ENCODE measurements at places on chromosomes 11 and 22.

- DNase-seq: no peak
Measured at GRCh38 chr11:69887841-69888427, 68.7 kb upstream of the FGF3 start.

GRCh38 chr22:27438271-27438980, 363.1 kb downstream of the MN1 start:
- no peak for DNase-seq

DNA sequence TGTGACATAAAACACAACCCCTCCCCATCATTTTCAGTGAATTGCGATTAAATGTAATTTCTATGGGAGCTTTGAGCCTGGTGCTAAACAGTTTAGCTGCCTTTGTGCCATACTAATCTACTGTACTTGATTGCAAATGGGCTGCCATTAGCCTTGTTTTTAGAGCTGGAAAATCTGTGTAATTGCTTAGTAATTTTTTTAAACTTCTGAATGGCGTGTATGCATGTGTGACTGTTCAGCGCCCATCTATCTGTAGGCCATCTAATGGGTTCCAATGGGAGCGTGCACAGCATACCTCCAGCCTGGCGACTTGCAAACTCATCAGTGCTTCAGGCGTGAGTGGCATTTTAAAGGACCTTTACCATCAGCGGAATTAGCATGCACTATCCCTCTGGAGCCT, 142.7 kb upstream of the KIRREL3 start:
- DNase-seq: no peak

- no peak for DNase-seq
Measured at GRCh38 chr11:117796456-117796871, 552 bp downstream of the DSCAML1 start.

GRCh38 chr11:76515494-76515893, 70.7 kb downstream of the EMSY start:
- no peak for DNase-seq

DNA sequence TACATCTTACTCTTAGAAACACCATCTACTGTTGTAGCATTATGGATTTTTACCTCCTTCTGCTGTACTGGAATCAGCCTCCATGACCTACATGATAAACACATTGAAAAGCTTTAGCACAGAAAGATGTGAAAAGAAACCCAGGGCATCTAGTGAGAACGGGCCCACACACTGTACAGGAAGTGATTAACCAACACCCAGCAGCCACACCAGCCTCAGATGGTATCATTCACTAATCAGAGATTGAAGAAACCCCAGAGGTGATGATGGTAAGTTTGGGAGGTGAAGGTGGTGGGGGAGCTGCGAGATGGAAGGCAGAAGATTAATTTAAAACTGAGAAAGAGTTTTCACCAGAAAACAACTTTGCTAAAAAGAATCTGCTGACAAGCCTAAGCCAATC, 46.1 kb downstream of the RASSF10 start:
- DNase-seq: no peak

DNA sequence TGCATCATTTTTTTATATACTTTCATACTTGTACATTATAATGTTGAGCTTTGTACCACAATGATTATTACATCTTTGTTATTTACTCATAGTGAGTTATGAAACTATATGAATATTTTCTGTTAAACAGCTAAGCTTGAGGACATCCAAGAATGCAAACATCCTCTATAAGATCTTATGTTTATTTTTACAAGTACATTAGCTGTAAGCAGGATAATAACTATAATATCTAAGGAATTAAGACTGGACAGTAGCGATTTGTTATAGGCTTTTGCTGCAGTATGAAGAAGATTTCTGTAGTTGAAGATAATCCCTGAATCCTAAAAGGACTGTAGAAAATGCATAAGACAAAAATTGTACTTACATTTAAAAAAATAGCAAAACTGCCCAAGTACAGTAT, 176.0 kb downstream of the METTL15 start:
- DNase-seq: no peak

DNA sequence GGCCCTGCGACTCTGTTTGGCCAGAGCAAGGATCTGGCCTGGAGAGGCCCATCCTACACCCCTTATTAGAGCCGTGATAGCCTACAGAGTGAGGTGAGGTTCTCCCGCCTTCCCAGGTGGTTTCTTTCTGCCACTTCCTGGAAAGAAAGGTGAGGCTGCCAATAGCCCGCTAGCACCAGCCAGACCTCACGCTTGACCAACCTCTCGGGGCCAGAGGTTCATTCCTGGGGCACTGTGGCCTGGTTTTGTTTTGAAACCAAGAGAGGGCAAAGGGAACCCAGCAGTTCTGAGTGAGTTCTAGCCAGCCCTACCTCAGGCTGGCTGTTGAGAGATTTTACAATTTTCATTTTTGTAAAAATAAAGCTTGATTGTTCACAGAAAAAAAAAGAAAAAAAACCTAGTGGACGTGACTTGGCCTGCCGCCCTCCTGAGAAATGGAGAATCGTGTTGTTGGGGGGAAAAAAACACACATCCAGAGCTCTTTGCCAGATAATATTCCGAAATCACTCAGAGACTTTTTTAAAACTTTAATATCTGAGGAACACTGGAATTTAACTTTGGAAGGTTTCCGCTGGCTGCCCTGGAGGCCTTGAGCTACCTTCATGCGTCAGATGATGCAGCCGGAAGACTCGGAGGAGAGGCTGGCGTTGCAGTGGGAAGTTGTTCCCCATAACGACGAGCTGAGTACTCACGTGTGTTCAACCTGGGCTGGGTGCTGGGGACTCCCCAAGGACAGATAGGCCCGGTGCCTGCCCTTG, 84.5 kb downstream of the BCR start:
- DNase-seq: no peak

DNA sequence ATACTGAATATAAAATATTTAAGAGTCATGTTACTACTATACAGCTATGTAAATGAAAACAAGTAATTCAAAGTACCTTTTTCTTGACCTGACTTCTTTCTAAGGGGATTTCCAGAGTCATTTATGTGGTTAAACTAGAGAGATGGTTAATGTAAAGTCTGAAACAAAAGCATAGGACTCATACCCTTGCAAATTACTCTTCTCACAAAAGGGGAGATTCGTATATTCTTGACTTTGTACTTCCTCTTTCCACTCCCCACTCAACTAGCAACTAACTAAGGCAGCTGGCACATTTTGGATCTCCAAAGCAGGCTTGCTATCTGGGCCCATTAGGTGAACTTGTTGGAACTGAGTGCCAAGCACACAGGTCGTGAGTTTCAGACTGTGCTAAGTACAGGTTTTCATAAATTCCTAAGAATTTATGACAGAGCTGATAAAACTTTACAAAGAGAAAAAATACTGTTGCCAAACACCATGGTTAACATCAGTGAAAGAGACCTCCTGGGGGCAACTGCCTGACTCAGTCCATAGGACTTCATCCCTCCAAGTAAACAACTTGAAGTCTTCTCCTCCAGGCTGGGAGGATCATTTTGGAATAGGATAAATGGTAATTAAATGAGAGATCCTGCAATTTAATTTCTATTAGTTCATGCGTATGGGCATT, 77.0 kb upstream of the DDI1 start:
- DNase-seq: no peak

GRCh38 chr22:40153192-40153591, 24.5 kb upstream of the TNRC6B start:
- DNase-seq: no peak

- no peak for DNase-seq
Measured at GRCh38 chr11:32472226-32472625, 36.9 kb upstream of the WT1 start.

- DNase-seq: no peak
Measured at GRCh38 chr11:134266841-134267251, 9.3 kb upstream of the GLB1L3 start.

GRCh38 chr11:100949443-100949842, 180.2 kb downstream of the PGR start:
- DNase-seq: peak; percentile 35

DNA sequence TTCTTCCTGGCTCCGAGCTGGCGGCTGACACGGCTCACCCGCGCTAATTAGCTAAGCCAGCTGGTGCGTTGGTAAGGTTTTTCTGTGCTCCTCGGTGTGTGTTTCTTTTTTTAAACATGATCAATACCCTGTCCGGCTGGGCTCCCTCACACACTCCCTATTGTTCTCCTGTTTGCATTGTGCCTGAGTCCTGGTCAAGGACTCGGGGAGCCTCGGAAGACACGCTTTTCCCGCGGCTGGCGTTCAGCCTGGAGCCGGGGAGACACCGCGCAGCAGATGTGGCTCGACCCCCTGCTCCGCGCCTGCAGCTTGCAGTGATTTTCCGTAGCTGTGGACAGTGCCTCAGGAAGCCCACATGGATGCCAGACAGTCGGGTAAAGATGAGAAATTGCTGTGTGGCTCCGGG, 454.9 kb upstream of the CADM1 start:
- no peak for DNase-seq

- no peak for DNase-seq
Measured at GRCh38 chr11:130408401-130408890, 20.0 kb downstream of the ADAMTS8 start.

DNA sequence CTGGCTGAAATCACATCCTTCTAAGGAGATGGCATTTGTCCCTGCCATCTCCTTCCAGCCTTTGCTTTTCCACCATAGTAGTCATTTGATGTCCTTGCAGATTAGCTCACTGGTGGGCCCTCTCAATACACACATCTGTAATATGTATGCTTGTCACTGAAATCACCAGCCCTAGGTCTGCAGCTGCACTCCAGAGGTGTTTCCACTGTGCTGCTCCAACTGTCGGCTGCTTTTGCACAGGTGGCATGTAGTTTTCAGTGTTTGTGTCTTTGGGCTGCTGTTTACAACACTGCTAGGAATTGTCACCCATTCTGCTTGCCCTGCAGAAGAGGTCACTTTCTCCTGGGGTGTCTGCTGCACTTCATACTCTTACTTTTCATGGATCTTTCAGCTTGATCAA, 69.0 kb upstream of the GRAMD1B start:
- no peak for DNase-seq

DNA sequence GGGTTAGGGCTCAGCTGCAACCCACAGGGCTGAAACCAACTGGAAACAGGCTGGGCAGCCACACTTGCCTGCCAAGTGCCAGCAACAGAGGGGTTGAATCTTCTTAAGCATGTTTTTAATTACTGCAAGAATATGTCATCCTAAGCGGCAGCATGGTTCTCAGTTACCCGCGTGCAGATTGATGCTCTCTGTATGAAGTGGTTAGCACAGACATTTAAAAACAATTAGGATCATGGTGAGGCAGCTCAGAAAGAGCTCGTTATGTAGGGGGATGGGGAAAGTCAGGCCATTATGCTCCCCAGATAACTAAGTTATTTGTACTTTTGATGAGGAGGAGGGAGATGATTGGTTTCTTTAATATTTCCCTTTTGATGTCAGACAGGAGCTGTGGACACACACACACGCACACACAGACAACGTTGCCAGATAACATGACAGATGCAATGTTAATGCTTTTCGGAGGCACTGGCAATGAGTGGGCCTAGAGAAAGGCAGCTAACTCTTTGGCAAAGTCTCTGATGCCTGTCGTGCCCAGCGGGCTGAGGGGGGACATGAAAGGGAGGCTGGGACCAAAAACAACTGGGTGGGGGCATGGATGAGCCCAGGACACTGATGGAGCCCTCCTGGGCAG, 389.7 kb downstream of the NXPE2 start:
- DNase-seq: no peak

GRCh38 chr11:134176284-134176683, 47.5 kb downstream of the NCAPD3 start:
- no peak for DNase-seq

DNA sequence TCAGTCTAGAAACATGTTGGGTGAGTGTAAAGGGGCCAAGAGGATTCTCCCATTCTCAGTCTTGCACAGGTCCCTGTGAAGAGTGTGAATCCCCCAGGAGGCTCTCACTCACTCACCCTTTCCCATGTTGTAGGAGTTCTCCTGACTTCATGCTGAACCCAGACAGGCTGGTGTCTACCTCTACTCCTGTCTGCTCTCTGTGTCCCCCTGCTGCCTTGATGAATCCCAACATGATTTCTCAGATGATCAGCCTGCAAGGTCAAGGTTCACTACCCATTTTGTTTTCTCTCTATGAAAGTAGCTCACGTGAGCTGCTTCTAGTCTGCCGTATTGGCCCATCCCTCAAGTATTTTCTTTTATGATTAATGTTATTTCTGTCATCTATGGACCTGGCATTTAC, 500.6 kb downstream of the ETS1 start:
- no peak for DNase-seq

GRCh38 chr11:130825983-130826382, 90.3 kb downstream of the SNX19 start:
- no peak for DNase-seq

- no peak for DNase-seq
Measured at GRCh38 chr11:126138636-126139035, 72.8 kb downstream of the RPUSD4 start.

- DNase-seq: no peak
Measured at GRCh38 chr11:84012171-84012826, 726.1 kb upstream of the CCDC90B start.

GRCh38 chr11:62962391-62962790, 22.4 kb downstream of the SLC22A6 start:
- DNase-seq: no peak

DNA sequence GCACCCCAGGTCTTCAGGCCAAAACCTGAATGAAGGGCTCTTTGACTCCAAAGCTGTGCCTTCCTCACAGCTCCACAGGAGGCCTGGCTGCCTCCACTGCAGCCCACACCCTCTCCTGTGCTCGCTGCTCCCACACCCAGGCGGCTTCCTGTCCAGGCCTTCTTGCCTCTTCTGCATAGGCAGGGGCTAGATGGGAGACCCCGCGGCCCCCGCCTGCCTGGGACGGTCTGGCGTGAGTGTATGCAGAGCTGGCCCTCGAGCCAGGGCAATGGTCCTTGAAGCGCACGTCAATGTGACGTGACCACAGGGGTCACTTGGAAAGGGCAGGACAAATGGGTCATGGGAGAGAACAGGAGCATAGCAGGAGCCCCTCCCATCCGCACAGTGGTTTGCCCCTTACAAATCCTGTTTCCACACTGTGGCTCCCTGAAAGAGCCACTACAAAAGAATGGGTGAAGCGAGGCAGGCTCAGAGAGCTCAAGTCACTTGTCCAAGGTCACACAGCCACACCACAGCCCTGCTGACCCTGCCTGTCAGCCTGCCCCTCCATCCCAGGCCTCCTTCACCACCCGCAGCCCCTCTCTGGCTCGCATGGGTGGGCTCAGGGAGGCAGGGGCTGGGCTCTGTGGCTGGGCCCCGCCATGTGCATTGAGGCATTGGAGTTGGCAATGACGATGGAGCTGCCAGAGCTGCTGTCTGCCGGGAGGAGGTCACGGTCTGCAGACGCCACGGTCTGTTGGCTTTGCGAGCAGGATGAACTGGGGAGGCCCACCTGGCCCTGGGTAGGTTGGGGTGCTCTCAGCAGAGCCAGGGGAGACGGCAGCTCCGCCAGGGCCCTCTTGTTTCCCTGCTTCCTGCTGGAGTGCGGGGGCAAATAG, 71.2 kb upstream of the WNT11 start:
- no peak for DNase-seq

DNA sequence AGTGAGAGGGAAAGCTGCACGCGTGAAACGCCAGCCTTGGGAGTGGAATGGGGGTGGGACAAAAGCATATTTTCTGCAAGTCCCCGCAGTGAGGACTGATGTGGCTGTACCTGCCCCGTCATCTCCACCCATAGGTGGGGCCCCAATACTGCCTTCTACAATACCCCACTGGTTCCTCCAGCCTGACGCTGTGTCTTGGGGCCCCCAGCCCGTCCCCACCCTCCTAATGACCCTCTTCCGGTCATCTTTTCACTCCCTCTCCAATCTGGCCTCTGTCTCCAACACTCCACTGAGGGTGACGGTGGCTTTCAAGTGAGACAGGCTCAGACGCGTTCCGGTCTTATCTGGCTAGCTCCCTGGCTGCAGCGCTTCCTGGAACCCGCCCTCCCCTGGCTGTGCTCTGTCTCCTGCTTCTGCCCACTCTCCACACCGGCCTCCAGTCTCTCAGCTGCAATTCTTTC, 104.2 kb downstream of the MICAL3 start:
- peak; percentile 68 for DNase-seq

Measured in kidney capillary endothelial cell (primary cell).